SK-N-MC (cell line): ENCODE measurements at places on chromosomes 4 and X.

DNA sequence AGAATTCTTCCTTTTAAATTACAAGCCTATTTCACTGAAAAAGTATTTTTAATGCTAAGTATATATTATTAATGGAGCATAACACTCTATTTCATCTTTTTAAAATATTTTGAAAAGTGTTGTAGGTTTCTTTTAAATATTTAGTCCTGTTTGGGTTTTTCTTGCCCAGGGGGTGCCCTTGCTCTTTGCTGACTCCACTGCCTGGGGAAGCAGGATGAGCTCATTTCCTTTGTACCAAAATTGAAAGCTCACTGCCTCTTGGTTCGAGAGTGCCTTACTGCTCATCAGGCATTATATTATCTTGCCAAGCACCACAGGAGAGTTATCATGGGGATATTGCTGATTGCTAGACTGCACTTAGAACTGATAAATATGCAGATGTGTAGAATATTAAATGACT, 819.2 kb downstream of the PCDH18 start:
- DNase-seq = peak; percentile 44

DNA sequence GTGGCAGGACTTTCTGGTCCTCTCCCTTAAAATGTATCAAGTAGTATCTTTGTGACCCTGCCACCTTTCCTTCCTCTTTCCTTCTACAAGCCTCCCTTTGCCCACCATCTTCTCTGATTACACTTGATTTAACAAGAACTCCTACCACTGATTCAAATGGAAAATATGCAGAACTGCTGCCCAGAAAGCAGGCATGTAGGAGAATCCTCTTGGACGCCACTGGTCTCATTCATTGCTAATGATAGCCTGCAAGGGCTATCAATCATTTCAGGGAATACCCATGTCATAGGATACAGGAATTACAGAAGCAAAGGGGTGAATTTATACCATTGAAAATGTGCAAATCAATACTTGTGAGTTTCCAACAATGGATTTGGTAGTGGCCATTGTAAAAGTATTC, 294.6 kb upstream of the NRK start:
- no peak for DNase-seq

- no peak for DNase-seq
These were observed 37.8 kb downstream of the CYTL1 start for GRCh38 chr4:4981427-4981826.

DNA sequence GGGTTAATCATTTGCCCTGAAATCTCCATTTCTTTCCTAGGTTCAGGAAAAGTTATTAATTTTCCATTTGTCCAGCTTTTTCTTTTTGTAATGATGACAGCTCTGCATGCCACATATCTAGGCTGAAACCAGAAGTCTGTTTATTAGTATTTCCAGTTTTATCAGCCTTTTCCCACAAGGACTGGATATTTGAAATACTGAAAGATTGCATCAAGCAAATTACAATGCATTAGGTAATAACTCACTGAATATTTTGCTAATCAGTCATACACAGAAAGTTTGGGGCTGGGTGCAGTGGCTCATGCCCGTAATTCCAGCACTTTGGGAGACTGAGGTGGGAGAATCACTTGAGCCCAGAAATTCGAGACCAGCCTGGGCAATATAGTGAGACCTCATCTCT, 21.5 kb downstream of the SLC9A7 start:
- DNase-seq = no peak

DNA sequence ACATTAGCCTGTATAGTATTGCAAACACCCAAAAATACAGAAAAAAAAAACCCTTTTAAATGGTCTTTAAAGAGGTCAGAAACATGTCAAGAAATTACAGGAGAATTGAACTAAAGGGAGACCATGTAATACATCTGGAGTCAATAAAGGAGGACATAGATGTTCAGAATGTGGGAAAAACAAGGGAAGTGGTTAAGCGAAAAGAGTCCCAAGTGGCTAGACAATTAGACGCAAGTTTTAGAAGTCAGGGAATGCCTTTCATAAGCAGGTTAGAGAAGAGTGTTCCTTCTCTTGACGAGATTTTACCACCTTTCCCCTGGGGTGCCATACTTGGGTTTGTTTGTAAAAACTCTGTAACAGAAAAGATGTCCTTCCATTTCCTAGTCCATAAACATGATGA, 7.8 kb downstream of the LNX1 start:
- no peak for DNase-seq

GRCh38 chr4:38188631-38189101, 228.5 kb downstream of the PTTG2 start:
- DNase-seq = no peak

DNA sequence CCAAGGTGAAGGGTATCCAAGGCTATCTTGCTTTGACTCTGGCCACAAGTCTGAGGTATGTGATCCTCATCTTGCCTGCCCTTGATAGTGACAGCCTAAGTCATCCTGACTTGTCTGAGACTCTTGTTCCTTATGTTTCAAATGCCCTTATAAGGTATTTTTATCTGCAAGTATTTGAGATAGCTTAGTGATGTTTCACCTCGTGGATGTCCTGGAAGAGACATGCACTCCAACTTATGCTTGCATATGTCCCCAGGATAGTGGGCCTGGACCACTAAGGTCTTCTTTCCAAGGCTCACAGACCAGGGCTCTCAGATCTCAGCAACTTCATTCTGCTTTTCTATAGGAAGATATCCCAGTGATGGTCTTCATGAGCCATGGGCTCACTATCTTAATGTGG, 120.5 kb upstream of the WDR1 start:
- no peak for DNase-seq

GRCh38 chrX:100636321-100636991, at the start of gene TSPAN6:
TSS of gene TSPAN6 (minus strand) at chrX:100636806. CDS start at chrX:100636694, 112 bp downstream.
- peak; percentile 75 for DNase-seq

GRCh38 chr4:681736-682451, 7.1 kb downstream of the SLC49A3 start:
- DNase-seq = no peak
